Stimulated activated CD4-positive, alpha-beta T cell treated with anti-CD3 and anti-CD28 coated beads, Interleukin-15, amount 100 ng/mL, for 24 hours (primary cell): ENCODE measurements at places on chromosomes 7 and 10.

- DNase-seq, result no peak
Observed at GRCh38 chr10:48844616-48845015, 95.0 kb downstream of the LRRC18 start.

- no peak for DNase-seq
Observed at GRCh38 chr7:38675494-38676106, 44.4 kb upstream of the AMPH start.

GRCh38 chr10:80104066-80104926, 25.8 kb downstream of the TMEM254 start:
- DNase-seq, result no peak

GRCh38 chr7:103859709-103860108, 129.7 kb downstream of the RELN start:
- DNase-seq, result no peak

DNA sequence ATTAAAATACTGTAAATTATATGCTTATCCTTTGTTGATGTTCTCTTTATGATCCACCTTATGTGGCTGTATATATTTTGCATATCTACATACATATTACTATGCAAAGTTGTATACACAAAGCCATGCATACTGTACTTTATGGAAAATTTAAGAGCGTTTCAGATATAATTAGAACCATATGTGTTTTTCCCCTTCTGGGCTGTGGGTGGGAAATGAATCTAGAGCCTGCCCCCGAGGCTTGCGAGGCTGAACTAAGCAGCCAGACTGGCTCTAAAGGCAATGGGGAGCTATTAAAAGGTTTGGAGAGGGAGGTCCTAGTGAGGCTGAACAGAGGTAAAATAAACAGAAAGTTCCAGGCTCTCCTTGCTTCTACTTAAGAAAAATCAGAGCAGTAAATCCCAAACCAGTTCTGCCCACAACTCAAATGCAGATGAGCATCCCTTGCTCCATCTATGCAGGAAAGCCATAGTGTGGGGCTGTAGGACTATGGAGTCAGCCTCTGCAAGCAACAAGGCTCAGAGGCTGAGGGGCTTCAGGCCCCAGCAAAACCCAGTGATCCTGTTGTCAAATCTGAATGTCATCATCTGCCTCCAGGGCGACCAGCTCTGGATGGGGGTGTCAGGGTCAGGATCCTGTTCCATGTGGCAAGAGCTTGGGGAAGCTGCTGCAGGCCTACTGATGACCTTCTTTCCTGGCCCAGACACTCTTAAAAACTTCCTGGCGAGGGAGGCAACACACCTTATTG, 14.1 kb upstream of the DDIT4 start:
- DNase-seq, result peak; percentile 39

DNA sequence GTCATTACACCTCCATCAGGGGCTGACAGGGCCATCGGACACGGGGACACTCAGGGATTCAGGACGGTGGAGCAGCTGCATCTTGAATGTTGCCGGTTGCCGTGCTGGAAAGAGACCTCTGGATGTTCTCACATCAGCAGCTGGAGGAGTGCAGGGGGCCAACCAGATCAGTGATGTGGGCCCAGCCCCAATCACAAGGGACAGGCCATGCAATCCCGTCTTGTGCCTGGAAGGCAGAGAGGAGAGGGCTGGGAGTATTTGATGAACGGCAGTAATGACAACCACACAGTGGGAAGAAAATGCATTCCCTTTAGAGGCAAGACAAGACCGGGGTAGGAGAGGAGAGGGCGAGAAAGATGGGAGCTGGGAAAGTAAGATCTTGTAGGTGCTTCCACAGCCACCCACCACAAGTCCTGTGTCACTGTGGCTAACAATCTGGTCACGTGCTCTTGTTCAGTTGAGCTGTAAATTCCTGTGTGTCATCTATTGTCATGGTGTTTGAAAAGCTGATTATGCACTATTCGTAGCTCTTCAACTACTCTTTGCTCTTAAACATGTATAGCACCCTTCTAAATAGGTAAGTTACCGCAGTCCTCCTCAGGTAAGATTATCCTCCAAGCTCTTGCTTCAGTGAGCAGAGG, 85.9 kb upstream of the LEP start:
- DNase-seq, result no peak

- DNase-seq, result no peak
Observed at GRCh38 chr10:60728056-60728455, 50.2 kb upstream of the CDK1 start.

DNA sequence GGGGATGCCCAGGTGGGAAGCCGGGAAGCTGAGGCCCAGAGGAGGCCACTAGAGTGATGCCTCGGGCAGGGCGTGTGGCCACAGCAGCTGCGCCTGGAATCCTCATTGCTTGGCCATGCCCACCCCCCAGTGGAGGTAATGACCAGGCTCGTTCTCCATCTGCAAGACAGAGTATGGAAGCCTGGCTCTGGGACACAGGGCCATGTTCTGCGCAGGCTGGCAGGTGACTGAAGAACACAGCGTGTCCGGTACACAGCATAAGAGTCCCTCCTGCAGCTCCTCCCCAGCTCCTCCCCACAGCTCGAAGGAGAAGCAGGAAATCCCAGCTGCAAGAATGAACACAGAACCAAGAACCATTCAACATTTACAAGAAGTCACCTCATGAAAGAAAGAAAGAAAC, 64.8 kb downstream of the SMURF1 start:
- no peak for DNase-seq

DNA sequence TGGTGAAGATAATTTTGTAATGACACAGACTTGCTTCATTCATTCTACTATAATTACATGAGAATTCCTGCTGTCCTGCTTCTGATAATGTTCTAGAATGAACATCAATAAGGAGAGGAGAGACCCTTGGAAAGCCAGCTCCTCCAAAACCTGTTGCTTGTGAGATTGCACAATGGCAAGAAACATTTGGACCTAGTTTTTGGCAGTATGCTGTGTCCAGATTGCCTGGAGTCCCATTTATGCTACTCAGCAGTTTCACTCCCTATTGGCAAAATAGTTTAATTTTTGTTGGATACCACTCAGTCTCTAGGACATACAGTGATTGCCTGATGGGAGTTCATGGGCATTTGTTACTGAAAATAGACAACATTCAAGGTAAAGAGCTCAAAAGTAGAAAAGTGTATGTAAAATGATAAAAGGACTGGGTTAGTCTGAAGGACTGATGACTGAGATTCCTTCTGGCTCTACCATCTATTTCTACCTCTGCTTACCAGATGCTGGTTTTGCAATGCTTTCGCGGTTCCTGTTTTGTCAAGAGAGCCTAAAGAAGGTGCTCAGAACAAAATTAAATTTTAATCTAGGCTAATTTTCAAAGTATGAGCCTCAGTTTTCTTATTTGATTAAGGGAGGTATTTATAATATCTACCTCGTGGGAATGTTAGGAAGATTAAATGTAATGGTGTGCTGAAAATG, 8.0 kb upstream of the ACTR3B start:
- DNase-seq, result no peak

- DNase-seq, result no peak
Observed at GRCh38 chr10:3671386-3671955, 113.5 kb downstream of the KLF6 start.

DNA sequence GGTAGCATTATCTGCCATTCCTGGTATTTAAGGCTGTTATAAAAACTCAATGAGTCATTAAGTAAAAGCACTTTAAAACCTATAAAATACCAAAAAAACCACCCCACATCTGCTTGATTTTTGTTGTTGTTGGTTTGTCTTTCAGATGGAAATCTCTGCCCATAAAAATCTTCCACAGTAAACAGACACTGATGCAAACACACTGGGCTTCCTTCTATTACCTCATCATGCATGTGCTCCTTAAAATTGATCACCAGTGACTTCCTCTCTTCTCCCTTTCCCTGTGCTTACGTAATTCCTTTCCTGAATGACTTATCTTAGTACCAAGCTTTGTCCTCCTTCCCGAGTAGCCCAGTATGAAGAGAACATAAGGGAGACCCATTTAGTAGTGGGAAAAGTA, 167.2 kb downstream of the EVX1 start:
- no peak for DNase-seq

- DNase-seq, result no peak
Observed at GRCh38 chr7:80740778-80741545, 102.5 kb downstream of the CD36 start.

DNA sequence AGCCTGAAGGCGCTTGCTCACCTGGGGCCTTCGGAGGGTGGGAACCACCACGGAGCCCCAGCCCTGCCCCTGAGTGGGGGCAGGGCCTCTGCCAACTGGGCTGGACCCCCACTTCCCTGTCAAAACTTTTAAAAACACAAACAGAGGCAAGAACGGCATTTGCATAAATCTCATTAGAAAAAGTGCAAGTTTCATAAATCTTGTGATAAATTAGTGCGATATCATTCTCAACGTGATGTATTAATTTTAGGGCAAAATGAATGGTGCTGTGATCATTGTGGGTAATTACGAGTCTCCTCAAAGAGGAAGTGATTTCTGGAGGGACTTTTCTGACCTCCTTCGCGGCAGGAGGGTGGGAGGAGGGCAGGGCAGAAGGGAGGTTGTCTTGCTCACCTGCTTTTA, 98.3 kb downstream of the CDH23 start:
- DNase-seq, result no peak

- DNase-seq, result no peak
Observed at GRCh38 chr10:1399431-1400100, 337.8 kb downstream of the ADARB2 start.

DNA sequence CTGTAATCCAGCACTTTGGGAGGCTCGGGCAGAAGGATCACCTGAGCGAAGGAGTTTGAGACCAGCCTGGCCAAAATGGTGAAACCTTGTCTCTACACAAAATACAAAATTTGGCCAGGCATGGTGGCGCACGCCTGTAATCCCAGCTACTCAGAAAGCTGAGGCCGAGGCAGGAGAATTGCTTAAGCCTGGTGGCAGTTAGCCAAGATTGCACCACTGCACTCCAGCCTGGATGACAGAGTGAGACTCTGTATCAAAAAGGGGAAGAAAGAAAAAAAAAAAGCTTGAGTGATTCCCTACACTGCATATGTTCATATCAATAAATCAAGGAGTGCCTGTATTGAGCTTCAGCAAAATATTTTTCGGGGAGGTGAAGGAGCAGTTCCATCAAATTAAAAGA, 45.8 kb upstream of the SRRM3 start:
- no peak for DNase-seq

- DNase-seq, result no peak
Observed at GRCh38 chr7:116784647-116785046, 77.7 kb upstream of the CAPZA2 start.

GRCh38 chr7:4742051-4742573, 33.3 kb upstream of the AP5Z1 start:
- DNase-seq, result peak; percentile 22

DNA sequence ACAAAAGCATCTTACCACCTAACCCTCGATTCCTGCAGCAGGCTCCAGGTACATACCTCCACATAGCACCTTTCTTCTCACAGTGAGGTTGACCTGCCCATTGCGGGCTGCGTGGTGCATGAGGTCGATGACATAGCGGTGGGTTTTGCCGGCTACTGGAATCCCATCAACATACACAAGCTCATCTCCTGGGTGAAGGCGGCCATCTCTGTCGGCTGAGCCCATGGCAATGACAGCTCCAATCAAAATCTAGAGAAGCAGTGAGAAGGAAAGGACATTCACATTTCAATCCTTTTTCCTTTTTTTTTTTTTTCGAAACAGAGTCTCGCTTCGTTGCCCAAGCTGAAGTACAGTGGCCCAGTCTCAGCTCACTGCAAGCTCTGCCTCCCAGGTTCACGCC, 369.3 kb downstream of the PHTF2 start:
- DNase-seq, result no peak

DNA sequence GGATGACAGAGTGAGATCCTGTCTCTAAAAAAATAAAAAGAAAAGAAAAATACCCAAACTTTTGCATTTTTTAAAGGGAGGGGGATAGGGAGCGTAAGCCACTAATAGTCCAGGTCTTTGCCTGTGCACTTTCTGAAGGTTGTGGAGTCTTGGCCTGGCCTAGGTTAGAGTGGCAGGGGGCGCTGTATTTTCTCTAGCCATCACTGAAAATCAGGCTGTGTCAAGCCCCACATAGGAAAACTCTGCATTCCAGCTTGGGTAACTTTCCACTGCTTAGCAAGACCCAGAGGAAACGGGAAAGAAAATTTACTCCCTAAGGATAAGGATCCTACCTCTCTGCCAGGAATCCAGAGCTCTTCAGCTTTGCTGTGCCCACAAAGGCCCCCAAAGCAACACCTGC, 10.5 kb upstream of the PAX4 start:
- DNase-seq, result no peak

DNA sequence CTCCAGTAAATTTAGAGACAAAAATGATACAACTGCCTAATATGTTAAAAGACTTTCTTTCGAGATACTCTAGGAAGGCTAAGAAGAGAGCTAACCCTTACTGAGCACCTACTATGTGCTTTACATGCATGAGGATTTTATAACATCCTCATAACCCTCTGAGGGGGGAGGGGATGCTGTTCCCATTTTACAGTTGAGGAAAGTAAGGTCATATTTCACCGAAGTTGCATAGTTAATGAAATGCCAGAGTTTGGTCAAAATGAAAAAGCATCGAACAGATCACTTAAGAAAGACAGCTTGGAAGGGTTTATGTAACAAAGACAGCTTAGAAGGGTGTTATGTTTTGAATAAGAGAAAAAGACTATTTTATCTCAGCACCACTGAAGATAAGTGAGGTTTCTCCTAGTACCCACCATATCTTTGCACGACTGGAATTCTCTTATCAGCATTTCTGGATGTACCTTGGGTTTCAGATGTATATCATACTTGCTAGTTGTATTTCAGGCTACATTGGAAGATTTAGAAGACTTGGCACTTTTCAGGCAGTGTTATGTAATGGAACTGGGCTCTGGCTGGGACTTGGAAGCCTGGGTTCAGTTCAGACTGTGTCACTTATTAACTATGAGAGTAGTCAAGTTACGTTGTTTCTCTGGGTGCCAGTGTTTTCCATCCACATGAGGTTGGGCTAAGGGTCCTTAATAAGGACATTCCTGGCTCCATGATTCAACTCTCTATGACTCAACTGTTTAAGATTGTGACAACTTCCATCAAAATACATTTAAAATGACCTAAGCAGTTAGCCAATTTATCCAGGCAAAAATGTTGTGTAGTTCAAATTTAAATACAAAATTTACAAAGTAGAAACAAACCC, 6.0 kb downstream of the RHOBTB1 start:
- DNase-seq, result no peak

DNA sequence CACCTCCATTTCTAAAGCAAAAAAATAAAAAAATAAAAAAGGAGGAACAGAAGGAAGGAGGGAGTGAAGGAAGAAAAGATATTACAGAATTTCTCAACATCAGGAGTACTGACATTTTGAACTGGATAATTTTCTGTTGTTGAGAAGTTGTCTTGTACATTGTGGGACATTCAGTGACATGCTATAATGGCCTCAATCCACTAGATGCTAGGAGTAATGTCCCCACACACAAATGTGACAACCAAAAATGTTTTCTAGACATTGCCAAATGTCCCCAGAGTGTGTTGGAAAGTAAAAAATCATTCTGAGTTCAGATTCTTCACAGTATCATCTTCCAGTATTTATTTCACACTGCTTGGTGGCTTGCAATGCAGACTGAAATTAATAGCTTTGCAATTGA, 6.5 kb downstream of the ZNF438 start:
- DNase-seq, result no peak

DNA sequence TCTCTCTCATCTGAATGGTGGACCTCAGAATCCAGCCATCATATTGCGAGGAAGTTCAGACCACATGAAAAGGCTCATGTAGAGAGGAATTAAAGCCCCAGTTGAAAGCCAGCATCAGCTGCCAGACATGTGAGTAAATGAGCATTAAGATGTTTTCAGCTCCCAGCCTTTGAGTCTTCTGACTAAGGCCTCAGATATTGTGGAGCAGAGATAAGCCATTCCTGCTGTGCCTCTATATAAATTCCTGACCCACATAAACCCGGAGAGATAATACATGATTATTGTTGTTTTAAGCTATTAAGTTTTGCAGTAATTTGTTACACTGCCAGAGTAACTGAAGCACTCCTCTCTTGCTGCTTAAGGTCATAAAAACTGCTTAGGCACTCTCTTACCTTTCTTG, 14.6 kb downstream of the FAM149B1 start:
- no peak for DNase-seq
